Stimulated activated CD8-positive, alpha-beta memory T cell treated with anti-CD3 and anti-CD28 coated beads, Interleukin-15, amount 100 ng/mL, for 48 hours (primary cell): ENCODE measurements at places on chromosomes 12 and 14.

- no peak for DNase-seq
These were observed 1089.8 kb downstream of the FLRT2 start for GRCh38 chr14:86619726-86620125.

DNA sequence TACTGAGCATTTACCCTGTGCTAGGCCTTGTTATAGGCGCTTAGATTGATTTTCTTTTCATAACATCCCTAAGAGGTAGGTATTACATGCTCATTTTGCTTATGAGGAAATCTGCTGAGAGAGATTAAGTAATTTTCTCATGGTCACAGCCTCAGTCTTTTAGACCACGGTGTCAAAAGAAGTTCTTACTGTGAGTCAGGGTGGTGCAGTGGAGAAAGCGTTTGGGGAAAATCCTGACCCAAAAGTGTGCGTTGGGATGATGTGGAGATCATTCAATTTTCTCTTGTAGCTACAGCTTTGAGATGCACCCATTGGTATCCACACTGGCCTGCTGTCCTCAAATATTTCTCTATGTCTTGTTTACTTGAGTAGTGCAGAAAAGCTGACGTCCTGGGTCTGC lies 8.2 kb downstream of the ANG start:
- DNase-seq: no peak

GRCh38 chr12:2504577-2504976 lies 290.2 kb upstream of the FKBP4 start:
- no peak for DNase-seq

DNA sequence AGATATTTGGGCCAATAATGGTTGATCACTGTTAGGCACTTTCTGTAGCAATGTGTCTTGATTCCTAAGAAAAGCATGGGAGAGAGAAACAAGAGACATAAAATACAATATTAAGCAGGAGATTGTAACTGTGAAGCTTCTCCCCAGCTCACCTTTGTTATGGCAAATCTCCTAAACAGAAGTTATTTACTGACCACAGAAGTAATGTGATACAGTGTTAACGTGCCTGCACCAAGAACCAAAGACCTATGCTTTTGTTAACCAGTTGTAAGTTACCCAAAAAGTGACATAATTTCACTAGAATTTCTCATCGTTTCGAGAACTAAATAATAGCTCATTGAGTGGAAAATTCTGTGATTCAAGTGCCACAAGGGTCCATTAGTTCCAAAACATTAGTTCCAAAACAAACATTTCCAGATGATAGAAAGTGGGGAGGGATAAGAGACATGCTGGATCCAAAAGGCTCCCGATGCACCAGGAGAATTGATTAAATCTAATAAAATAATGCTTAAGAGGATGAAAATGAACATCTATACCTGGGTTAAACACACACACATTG lies 14.3 kb downstream of the RERG start:
- no peak for DNase-seq
